ENCODE measurements at places on chromosomes 6 and 20. TPM values are rescaled to one million over a fixed set of nuclear protein-coding genes. Genes with fewer than 3 reads are reported as not detected.

Gene LKAAEAR1
- not detected for total RNA-seq

Gene TOP1
- total RNA-seq: 32.1 TPM

Gene PI3
- total RNA-seq: not detected

Gene TBP
- 32.8 TPM for total RNA-seq

Gene HLA-DRB5
- total RNA-seq: not detected

Gene MTFR2
- 6.0 TPM for total RNA-seq

Gene PIM1
- total RNA-seq: 70.4 TPM

Gene C6orf132
- not detected for total RNA-seq

Gene FLRT3
- not detected for total RNA-seq
